ENCODE measurements at places on chromosomes 7 and 10. TPM values are rescaled to one million over a fixed set of nuclear protein-coding genes. Genes with fewer than 3 reads are reported as not detected.

GRCh38 chr7:127367679-127368078, 24.8 kb downstream of the ZNF800 start:
- no peak for DNase-seq

DNA sequence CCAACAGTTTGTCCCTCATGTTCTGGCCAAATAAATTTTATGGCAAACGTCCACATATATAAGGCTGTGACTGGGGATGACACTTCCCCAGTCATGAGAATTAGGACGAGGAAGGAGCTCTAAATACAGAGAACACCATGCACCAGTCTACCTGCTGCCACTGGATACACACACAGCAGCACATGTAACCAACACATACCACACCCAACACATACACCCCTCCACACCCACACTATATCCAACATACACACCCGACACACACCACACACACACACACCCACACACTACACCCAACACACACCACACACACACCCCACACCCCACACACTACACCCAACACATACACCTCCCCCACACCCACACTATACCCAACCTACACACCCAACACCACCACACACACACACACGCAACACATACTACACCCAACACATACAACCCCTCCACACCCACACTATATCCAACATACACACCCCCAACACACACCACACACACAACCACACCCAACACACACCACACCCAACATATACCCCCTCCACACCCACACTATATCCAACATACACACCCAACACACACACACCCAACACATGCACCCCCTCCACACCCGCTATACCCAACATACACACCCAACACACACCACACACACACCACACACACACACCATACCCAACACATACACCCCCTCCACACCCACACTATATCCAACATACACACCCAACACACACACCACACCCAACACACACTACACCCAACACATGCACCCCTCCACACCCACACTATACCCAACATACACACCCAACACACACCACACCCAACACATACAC, 74.1 kb downstream of the HIPK2 start:
- DNase-seq, result no peak

DNA sequence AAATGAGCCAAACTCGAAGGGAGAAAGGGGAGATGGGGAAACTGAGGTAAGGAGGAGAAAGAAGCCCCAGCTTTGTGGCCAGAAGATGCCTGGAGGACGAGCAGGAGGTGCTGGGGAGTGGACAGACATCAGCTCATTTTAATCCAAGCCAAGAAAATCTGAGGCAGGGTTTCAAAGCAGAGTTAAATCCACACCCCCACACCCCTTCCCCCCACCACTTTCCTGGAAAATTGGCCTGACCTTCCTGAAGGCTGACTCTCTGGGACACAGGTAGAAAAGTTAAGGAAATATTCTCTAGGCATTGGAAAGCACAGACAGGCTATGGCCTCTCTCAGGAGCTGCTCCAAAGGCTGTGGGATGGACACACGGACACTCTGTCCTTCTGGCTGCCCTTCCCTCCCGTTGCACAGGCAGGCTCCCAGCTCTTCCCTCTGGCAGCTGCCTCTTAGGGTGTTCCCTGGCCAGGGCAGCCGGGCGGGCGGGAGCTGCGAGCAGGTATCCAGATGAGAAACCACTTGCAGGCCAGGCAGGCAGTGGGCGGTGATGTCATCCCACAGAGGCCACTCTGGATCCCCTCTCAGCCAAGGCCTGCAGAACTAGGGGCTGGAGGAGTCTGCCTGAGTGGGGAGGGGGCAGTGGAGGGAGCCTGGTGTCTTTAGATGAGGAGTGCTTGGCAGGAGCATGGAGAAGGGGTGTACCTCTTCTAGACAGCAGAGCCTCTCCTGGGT, 171.8 kb downstream of the NEURL1 start:
- no peak for DNase-seq

DNA sequence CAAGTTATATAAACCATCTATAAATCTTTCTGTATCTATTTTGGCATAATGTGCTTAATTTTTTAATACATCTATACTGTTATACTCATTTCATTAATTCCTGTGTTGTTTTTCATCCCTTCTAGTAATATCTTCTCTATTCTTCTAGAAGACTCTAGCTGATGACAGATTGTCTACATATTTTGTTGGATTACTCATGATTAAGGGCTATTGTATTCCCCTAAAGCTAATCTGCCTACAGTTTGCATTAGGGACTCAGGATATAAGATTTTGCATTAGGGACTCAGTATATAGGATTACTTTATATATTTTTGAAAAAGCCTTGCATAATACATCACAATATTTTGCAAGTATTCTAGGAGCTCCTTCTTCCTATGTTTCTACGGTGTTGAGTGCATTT, 8.3 kb upstream of the SEMA3A start:
- no peak for DNase-seq

- DNase-seq, result no peak
These were observed 2.9 kb upstream of the RBM20 start for GRCh38 chr10:110641256-110641655.

DNA sequence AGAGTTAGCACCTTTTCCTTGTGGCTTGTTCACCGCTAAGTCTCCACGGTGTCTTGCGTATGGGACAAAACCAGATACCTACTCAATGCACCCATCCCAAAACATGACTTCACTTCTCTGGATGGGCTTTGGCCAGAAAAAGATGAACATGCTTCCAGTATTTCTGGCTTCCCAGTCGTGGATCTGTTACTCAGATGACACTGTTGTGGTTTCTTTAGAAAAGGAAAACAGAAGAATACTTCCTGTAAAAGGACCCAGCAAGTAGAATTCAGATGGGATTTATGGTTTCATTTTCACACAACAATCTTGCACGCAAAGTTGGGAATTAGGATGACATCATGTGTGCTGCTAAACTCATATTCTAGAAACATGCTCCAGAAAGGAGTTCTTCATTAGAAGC, 216.7 kb downstream of the ADAM12 start:
- DNase-seq, result no peak

DNA sequence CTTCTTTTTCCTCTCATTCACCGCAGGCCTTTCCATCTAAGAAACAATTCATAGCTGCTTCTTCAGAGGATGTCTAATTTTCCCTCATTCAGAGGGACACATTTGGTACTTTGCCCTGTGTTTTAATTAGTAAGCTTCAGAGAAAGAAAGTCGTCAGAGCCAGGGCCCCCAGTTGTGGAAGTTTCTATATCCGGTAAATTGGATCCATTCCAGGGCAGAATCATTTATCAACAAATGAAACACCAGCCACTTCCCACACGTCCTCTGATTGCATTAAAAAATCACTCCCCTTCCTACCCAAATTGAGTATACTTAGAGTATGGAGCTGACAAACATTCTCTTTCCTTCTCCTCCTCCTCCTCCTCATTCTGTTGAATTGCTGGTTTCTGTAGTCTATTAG, 205.8 kb upstream of the HDAC9 start:
- no peak for DNase-seq

DNA sequence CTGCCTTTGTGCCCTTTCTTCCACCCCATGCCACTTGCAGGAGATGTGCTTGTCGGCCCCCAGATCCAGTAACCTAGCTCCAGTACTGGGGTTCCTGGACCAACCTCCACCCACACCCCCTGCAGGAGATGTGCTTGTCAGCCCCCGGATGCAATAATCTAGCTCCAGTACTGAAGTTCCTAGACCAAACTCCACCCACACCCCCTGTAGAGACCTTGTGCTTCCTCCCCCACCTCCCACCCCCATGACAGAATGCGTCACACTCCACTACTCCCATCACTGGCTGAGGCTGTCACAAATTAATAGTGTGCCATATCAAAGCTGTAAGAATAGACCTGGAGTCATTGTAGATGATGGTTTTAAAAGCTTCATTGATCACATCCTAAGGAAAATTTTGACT, 185.0 kb downstream of the BICC1 start:
- DNase-seq, result no peak

GRCh38 chr7:5423306-5423975, at the start of gene TNRC18:
Gene TNRC18 (minus strand): TSS chr7:5423834. CDS start chr7:5421246, 2,588 bp downstream.
- DNase-seq, result peak; percentile 46

- DNase-seq, result no peak
These were observed 859.2 kb downstream of the GATA3 start for GRCh38 chr10:8913720-8914119.

DNA sequence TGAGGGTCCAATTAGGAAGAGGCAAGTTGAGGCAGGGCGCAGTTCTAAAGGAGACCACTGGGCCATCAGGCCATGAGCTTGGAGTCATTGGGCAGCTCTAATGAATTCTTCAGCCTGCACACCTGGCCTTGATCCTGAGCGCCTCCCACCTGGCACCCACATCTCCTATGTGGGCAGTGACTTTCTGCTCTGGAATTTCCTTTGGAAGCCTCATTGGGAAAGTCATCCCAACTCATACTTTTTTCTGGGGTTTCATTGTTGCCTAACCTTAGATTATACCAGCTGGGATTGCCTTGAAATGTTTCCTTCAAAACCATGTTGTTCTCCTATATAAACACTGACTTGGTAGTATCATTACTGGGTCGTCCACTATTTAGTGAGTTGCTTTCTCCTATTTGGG, 54.1 kb downstream of the PLPP4 start:
- DNase-seq, result no peak

DNA sequence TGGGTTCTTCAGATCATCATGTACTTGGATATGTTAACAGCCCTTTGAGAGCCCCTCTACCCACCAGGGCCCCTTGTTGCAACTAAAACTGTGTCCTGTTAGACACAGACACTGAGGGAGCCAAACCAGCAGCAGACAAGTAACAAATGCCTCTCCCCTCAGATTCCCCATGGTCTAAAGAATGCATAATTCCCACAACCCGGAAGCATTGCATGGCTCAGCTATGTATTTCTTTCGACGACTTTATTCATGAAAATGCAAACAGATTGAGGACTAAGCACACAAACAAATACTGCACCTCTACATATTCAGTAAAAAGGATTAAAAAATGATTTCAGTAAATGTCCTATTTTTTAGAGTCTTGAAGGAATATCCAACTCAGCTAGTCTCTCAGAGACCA, 70.1 kb upstream of the HECW1 start:
- DNase-seq, result no peak

GRCh38 chr7:477626-478220, 41.9 kb downstream of the PDGFA start:
- peak; percentile 9 for DNase-seq

DNA sequence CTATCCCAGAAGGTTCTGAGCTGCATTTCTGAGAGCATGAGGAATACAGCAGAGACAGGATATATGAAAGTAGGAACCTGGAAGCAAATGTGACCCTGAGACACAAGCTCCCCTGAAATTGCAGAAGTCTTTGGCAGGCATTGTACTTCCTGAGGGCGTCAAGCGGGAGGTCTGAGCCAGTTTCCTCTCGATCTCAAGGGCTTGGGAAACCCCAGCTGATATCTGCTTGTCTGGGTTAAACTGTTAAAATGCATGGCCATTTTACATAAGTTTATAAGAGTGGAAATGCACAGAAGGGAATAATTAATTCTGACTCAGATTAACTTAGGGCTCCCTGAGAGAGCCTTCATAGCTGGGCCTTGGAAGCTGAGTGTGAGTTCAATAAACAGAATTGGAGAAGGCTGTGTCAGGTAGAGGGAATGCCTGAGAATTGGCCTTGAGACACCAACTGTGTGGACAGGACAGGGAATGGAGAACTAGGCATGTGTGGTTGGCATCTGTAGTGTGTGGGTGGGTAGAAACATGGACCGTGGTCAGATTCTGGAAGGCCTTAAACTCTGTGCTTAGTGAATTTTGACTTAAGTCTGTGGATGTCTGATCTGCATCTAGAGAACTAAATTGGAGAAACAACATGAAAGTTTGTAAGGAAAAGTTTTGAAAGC, 53.3 kb downstream of the WIPF3 start:
- no peak for DNase-seq

- peak; percentile 27 for DNase-seq
These were observed 533.7 kb upstream of the IGFBP3 start for GRCh38 chr7:46454816-46455215.

- no peak for DNase-seq
These were observed 37.8 kb downstream of the DIP2C start for GRCh38 chr10:651692-652091.

- DNase-seq, result no peak
These were observed 20.6 kb upstream of the PDCD4 start for GRCh38 chr10:110851020-110851612.

DNA sequence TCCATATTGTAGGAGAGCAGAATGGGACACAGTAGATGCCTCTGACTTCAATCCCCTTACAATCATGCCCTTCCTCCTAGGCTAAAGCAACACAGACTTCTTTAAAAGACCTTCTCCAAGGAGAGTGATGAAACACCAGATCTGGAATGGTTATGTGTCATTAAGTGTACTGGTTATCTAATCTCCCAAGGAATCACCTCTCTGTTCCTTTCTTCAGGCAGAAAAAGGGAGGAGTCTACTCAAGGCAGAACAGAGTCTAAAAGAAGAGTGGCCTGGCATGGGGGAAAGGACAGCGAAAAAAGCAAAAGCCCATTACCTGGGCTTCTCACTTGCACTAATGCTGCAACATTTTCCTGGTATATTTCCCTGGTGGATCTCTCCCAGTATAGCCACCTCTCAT, 2.9 kb downstream of the ELMO1 start:
- no peak for DNase-seq

DNA sequence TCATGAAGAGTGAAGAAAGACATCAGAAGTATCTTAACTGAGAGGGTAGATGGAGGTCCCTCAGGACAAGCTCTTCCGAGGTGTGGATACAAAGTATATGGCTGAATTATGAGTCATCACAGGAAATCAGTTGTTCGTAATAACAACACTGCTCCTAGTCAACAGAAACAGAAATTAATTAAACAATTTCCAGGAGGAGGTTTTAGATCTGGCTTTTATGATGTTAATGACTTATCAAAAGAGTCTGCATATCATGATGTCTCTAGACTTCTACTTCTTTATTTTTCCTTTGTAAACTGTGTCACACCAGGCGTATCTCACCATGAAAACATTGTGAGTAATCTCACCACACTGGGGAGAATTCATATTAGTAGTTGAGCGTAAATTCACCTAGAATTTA, 31.2 kb downstream of the OSBPL3 start:
- DNase-seq, result no peak

OPALIN gene
- not detected for total RNA-seq

FAM25G gene
- total RNA-seq, result 2.9 TPM

KCNMA1 gene
- 49.9 TPM for total RNA-seq

MMRN2 gene
- 6.0 TPM for total RNA-seq

CLCN1 gene
- total RNA-seq, result not detected

LMBR1 gene
- 48.9 TPM for total RNA-seq

OR2A1 gene
- not detected for total RNA-seq

PTPN12 gene
- total RNA-seq, result 40.6 TPM

MEOX2 gene
- 1.6 TPM for total RNA-seq

DKK1 gene
- not detected for total RNA-seq

All from left colon (tissue), 2 donors.